ENCODE measurements at places on chromosomes 12 and 14.

DNA sequence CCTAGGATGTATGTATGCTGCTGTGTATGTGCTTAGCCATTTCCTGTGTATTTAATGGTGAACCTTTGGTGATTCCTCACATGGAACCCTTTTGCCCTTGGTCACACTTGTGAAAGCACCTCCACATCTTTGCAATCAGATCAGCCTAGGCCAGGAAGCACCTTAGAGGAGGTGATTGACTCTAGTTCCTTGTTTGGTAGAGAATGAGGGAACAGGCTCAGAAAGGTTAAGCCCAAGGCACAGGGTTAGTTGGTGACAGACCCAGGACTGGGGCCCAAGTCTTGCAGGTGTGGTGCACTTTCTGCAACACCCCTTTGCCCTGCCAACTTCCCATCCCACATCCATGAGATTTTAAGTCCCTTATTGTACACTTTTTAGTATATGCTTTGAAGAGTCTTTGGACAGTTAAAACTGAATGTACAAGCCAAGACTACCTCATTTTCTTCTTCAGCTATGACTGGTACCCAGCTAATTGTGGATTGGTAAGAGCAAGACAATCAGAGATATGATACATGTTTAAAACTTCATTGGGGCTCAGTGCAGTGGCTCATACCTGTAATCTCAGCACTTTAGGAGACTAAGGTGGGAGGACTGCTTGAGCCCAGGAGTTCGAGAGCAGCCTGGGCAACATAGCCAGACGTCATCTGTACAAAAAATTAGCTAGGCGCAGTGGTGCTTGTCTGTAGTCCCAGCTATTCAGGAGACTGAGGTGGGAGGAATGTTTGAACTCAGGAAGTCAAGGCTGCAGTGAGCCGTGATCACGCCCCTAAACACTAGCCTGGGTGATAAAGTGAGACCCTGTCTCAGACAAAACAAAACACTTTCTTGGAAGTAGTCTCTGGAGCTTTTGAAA lies 71.1 kb downstream of the RASSF3 start:
- DNase-seq, result no peak

- no peak for DNase-seq
Observed at GRCh38 chr14:24925771-24926374, 124.1 kb downstream of the STXBP6 start.

DNA sequence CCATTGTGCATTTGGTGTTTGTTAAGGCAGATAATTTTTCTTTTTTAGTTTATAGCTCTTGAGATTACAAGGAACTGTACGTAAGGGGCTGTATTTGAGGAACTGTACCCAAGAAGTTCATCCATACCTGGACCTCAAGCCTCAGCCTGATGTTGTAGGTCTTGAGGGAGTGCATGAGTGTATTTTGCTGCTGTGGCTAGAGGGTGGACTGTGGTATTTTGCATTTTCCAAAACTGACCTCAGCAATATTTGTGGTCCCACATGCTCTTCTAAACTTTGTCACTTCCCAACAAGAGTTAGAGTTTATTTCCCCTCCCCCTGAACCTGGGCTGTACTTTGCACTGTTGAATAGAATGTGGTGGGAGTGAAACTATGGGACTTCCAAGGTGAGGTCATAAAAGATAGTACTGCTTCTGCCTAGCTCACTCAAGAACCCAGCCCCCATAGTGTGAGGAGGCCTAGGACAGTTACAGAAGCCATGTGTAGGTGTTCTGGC lies 42.2 kb upstream of the FBXO33 start:
- DNase-seq, result no peak

DNA sequence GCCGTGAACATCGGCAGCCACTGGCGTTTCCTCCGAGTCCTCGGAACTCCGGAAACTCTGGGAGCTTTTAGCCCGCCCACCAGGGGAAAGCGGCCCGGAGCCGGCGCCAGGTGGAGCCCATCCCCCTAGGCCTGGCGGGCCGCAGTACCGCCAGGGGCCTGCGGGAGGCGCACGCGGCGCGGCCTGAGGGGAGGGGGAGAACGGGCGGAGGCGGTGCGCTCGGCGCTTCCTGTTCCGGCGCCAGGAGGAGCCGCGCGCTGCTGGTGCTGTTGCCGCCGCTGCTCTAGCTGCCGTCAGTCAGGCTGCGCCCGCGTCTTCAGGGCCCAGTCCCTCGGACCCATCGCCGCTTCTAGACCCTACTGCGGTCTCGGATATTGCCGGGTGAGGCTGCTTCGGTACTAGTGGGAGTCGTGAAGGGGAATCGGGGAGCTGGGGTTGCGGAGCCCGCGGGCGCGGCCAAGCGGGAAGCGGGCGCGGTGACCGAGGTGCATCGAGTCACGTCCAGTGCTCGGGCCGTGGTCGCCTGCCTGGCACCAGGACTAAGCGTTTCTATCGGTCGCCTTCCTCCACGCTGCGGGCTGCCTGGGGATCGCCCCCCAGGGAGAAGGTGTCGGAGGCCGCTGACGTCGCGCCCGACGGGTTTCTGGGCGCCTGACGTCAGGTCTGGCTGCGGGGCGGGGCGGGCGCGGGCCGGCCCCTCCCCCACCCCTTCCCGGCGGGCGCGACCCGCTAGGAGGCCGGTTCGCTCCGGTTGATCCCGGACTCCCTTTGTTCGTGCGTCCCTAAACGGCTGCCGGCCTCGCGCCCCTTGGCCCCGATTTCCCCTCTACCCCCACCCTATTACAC lies at the start of gene MAPK1IP1L:
Gene MAPK1IP1L (plus strand): TSS at position 225 of the 846 bp plus-strand sequence. CDS start 10,037 bp downstream, outside the sequence.
- peak; percentile 93 for DNase-seq

- peak; percentile 71 for DNase-seq
Observed at GRCh38 chr12:13211859-13212664, 15.5 kb downstream of the EMP1 start.

DNA sequence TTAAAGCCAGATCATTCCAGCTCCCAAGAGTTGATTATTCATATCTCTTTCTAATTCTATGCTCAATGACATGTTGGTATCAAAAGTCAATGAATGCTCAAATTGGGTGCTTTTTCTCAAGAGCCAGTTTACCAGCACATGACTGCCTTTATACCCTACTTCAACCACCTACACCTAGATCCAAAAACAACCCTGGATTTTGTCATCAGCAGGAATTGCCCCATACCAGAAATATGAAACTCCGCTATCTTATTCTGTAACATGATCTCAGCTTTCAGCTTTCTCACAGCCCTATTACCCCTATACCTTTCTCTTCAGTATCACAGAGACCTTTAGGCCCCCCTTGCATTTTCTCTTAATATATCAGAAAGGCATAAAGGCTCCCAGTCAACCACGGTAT lies 32.3 kb upstream of the ESR2 start:
- DNase-seq, result no peak

GRCh38 chr12:90037740-90038139 lies 329.1 kb upstream of the ATP2B1 start:
- DNase-seq, result peak; percentile 52

DNA sequence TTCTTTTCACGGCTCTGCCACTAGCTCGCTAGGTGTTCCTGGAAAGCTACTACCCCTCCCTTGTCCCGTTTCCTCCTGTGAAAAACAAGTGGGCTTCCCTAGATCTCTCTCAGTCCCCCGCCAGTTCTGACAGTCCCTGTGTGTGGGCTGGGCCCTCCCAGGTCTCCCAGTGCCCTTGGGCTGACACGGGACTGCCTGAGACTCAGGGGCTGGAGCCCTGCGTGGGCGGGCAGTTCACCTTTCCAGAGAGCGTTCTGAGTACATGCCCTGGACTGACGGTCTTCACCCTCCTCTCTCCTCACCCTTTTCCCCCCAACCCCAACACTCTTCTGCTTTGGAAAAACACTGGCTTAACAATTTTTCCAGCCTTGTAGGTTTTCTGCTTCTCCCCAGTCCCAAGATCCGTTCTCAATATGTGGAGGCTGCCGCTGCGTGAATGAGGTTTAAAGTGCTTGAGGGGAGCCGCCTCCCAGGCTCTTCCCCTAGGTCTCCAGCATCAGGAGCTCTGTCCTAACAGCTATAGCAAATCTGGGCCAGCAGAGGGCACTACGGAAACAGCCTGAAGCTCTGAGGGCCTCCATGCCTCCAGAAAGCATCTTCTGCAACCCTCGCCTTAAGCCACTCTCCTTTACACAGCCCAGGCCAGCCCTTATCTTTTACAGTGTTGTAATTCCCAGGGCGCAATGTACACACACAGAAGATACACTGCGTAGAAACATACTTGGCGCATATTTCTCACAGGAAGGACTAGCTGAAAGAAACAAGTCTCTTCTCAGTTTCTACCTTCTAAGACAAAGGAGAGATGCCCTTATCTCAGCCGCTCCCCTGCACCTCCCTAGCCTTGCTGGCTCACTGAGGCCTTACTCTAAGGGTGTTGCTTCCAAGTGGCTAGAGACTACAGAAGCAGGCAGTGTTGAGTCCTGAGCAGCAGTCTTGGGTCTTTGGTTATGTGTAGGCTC lies 10.4 kb upstream of the DCD start:
- DNase-seq, result no peak

- peak; percentile 38 for DNase-seq
Observed at GRCh38 chr12:81252228-81252627, 174.3 kb downstream of the ACSS3 start.

DNA sequence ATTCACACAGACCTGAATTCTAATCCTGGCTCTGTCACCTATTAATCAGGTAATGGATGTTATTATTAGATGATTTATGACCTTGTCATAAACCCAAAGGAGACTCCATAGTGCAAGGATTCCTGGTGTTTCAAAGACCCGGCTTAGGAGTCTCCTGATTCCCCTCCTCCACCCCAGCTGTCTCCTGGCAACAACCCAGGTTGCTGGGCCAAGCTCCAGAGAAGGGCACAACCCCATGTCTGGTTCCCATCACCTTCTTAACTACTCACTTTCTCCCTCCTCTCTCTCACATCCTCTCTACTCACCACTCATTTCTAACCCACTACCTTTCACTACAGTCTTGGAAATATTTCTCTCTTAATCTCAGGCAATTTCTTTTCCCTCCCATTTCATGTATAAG lies 41.6 kb downstream of the RHOJ start:
- peak; percentile 22 for DNase-seq

GRCh38 chr12:6768437-6768914 lies 2.3 kb downstream of the PTMS start:
- no peak for DNase-seq

GRCh38 chr12:2636741-2637340 lies 157.9 kb upstream of the FKBP4 start:
- DNase-seq, result no peak

DNA sequence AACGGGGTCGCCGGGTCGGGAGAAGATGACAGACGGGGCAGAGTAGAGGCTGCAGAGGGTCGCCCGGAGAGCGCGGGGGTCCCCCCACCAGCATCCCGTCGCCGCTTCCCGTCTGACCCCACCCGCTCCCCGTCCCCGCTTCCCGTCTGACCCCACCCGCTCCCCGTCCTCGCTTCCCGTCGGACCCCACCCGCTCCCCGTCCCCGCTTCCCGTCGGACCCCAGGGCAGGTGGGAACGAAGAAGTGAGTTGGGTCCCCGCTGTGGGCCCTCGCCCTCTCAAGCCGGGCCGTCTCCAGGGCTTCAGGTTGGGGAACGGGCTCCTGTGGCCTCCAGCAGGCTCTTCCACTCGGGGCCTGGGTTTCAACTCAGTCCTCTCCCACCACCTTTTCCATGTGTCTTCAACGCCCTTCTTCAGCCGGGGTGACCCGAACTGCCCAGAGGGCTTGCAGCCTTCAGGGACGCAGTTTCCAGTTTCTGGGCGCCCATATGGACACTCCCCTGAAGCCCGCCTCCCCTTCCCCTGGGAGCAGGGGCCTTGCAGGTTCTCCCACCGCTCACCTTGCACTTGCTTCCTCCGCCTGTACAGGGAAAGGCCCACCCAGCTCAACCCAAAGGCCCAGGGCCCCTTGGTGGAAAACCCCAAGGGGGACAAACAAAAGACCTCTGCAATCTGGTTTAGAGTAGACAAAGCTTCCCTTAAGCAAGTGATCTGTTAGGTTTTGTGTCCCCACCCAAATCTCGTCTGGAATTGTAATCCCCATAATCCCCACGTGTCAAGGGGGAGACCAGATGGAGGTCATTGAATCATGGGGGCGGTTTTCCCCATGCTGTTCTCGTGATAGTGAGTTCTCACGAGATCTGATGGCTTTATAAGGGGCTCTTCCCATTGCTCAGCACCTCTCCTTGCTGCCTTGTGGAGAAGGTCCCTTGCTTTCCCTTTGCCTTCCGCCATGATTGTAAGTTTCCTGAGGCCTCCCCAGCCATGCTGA lies 66.5 kb downstream of the TNFAIP2 start:
- no peak for DNase-seq

DNA sequence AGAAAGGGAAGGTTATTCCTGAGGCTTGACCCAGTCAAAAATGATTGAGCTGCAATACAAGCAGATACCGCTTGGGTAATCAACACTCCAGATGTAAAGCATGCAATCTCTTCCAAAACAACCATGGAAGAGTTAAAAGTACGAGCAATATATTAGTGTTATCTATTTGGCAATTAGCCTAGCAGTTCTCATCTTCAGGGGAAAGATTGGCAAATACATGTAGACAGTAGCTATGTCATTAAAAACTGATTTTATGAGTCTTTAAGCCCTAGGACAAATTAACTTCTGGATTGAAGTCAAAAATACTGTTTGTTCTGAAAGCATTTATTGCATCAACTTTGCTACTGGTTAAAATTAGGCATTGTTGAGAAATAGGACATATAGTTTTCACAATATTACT lies 9.3 kb upstream of the GYS2 start:
- no peak for DNase-seq

- no peak for DNase-seq
Observed at GRCh38 chr12:22408610-22409376, 74.3 kb upstream of the ST8SIA1 start.

GRCh38 chr12:88957358-88957757 lies 377.1 kb upstream of the KITLG start:
- DNase-seq, result no peak

GRCh38 chr14:99062772-99063418 lies 209.1 kb downstream of the BCL11B start:
- no peak for DNase-seq

DNA sequence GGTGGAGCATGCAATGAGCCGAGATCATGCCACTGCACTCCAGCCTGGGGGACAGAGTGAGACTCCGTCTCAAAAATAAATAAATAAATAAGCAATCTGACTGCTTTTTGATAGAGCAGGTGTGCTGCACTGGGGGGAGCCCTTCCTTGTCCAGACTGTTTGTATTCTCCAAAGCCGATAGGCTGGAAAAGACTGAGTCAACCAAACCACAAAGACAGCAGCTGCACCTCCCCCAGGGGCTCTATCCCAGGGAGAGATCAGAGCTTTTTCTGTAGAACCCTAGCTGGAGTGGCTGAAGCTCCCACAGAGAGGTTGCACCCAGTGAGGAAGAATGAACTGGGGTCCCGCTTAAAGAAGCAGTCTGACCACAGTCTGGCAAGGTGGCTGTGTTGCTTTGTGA lies 45.8 kb upstream of the LALBA start:
- DNase-seq, result peak; percentile 10

- DNase-seq, result no peak
Observed at GRCh38 chr12:96041181-96041580, 5.8 kb upstream of the LTA4H start.

- no peak for DNase-seq
Observed at GRCh38 chr14:24483604-24484252, 24.3 kb downstream of the CMA1 start.
